ENCODE measurements at places on chromosomes 4 and X. TPM values are rescaled to one million over a fixed set of nuclear protein-coding genes. Genes with fewer than 3 reads are reported as not detected.

GRCh38 chrX:6909396-6909795 lies 238.1 kb upstream of the STS start:
- no peak for DNase-seq
- no peaks in the 10 kb centered on the region for H3K4me1 ChIP-seq
- no peak overlapping the region for H3K4me3 ChIP-seq
- no peaks in the 10 kb centered on the region for H3K27me3 ChIP-seq
- H3K27ac ChIP-seq: no peak overlapping the region
- H3K36me3 ChIP-seq: no peaks in the 10 kb centered on the region

- no peaks in the 10 kb centered on the region for H3K36me3 ChIP-seq
- DNase-seq: no peak
- H3K4me3 ChIP-seq: no peak overlapping the region
- H3K27me3 ChIP-seq: no peaks in the 10 kb centered on the region
Observed at GRCh38 chr4:127501103-127501502, 131.7 kb upstream of the INTU start.

- peak; percentile 39 for DNase-seq
- H3K4me1 ChIP-seq: peaks cover 14% of the 10 kb centered on the region
- peaks cover 14% of the 10 kb centered on the region for H3K36me3 ChIP-seq
- H3K27ac ChIP-seq: peak overlapping the region; percentile 87
- no peaks in the 10 kb centered on the region for H3K27me3 ChIP-seq
Observed at GRCh38 chr4:183905593-183906488, 734 bp downstream of the STOX2 start.

DNA sequence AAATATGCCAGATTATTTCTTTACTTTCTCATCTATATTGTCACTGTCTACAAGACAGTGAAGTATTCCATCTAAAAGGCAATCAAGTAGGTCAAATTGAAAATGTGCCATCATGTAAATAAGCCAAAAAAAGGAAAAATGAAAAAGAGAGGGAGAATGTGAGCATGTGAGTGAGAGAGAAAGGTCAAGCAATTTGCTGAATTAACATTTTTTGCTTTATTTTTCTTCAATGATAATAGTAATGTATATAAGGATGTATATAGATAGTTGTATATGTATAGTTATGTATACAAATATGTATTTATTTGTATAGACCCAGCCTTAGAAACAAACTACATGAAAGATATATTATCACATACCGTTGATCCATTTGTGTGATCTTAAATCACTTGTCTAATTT lies 11.5 kb downstream of the CXCL8 start:
- no peak overlapping the region for H3K4me3 ChIP-seq
- no peaks in the 10 kb centered on the region for H3K4me1 ChIP-seq
- H3K27ac ChIP-seq: no peak overlapping the region
- DNase-seq: no peak
- peaks cover 17% of the 10 kb centered on the region for H3K27me3 ChIP-seq

DNA sequence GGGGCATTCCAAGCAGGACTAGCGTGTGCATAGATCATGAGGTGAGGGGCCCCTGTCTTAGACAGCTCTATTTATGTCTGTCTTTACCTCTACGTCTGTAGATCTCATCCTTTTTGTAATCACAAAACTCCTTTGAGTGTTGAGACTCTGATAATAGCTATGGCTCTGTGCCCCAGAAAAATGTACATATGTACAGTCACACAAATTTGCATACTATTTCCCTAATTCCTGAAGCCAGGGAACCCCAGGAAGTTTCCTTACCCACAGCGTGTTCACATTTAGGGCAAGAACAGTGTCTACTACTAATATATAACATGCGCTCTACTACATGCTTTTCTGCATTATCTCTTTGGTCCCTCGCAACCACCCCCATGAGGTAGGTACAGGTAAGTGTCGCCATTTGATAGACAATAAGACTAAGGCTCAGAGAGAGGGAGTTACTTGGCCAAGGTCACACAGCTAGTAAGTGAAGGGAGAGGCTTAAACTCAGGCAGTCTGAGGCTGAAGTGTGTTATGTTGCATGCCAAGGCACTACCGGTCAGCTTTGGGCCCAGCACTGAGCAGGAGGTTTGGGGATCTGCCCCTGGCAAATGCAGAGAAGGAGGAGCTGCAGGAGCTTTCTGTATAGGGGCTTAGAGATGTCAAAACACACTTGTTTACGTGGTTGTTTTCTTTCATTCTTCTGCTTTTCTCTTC lies 21.0 kb upstream of the CITED1 start:
- H3K4me3 ChIP-seq: no peak overlapping the region
- H3K27me3 ChIP-seq: no peaks in the 10 kb centered on the region
- H3K27ac ChIP-seq: no peak overlapping the region
- peaks cover 9% of the 10 kb centered on the region for H3K36me3 ChIP-seq
- H3K4me1 ChIP-seq: no peaks in the 10 kb centered on the region

DNA sequence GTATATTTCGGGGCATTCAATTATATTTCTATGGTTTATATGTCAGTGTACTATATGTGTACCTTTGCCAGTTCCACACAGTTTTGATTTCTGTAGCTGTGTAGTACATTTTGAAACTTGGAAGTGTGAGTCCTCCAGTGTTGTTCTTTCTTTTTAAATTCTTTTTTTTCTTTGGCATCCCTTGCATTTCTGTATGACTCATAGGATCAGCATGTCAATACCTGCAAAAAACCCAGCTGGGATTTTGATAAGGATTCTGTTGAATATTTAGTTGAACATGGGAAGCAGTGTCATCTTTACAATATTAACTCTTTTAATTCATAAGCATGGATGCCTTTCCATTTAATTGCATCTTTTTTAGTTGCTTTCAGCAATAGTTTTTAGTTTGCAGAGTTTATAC lies 100.0 kb downstream of the SH3BGRL start:
- H3K27me3 ChIP-seq: no peaks in the 10 kb centered on the region
- H3K27ac ChIP-seq: no peak overlapping the region
- H3K4me1 ChIP-seq: no peaks in the 10 kb centered on the region
- no peak overlapping the region for H3K4me3 ChIP-seq

GRCh38 chr4:83989835-83990234 lies 453.9 kb downstream of the GPAT3 start:
- no peak overlapping the region for H3K27ac ChIP-seq
- no peaks in the 10 kb centered on the region for H3K4me1 ChIP-seq
- H3K4me3 ChIP-seq: no peak overlapping the region
- no peaks in the 10 kb centered on the region for H3K27me3 ChIP-seq
- DNase-seq: no peak
- no peaks in the 10 kb centered on the region for H3K36me3 ChIP-seq

DNA sequence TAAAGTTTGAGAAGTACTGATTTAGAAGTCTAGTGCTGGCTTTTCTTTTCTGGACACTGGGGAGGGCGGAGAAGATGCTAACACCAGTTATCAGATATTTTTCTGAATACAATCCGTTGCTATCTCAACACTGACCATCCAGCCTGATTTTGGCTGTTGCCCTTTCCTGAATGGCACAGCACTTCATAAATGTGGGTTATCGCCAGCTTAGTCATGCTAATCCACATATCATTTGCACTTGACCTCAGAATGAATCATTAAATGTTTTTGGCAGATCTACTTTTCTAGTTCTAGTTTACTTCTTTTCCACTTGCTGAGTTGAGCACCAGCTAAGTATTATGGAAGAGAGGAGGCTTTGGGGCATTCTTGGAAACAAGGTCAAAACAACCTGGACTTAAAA lies 60.8 kb upstream of the ESX1 start:
- DNase-seq: no peak
- no peaks in the 10 kb centered on the region for H3K4me1 ChIP-seq
- no peaks in the 10 kb centered on the region for H3K27me3 ChIP-seq
- H3K4me3 ChIP-seq: no peak overlapping the region
- no peak overlapping the region for H3K27ac ChIP-seq
- no peaks in the 10 kb centered on the region for H3K36me3 ChIP-seq

DNA sequence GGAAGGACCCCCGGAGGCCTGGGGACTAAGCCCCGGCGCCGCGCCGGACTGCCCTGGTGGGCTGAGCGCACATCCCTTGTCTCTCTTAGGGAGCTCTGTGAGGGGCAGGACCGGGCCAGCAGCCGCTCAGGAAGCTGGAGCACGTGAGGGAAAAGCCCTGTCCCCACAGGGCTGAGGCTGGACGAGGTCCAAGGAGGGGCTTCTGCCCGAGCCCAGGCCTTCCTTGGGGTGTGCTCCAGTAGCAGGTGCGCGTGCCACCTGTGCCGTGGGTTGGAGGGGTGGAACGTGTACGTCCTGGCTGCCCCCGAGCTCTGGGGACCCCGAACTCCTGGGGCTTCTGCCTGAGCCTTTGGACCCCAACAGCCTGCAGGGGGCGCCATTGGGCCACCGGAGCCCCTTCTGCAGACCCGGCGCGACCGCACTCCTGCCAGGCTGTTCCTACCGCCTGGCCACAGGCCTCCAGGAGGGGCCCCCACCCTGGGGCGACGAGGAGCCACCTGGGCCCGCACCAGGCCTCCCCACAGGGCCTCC lies 27.2 kb downstream of the TACC3 start:
- peaks cover 2% of the 10 kb centered on the region for H3K27me3 ChIP-seq
- DNase-seq: peak; percentile 86

GRCh38 chr4:153534792-153535629 lies 68.9 kb downstream of the TMEM131L start:
- no peaks in the 10 kb centered on the region for H3K27me3 ChIP-seq
- no peak overlapping the region for H3K27ac ChIP-seq
- H3K4me3 ChIP-seq: no peak overlapping the region
- no peaks in the 10 kb centered on the region for H3K36me3 ChIP-seq
- H3K4me1 ChIP-seq: peaks cover 13% of the 10 kb centered on the region

- no peaks in the 10 kb centered on the region for H3K27me3 ChIP-seq
- no peaks in the 10 kb centered on the region for H3K4me1 ChIP-seq
- H3K27ac ChIP-seq: no peak overlapping the region
- no peak for DNase-seq
- H3K36me3 ChIP-seq: no peaks in the 10 kb centered on the region
Observed at GRCh38 chr4:146458594-146458993, 63.1 kb downstream of the SLC10A7 start.

- H3K27me3 ChIP-seq: no peaks in the 10 kb centered on the region
- no peak overlapping the region for H3K4me3 ChIP-seq
- peaks cover 49% of the 10 kb centered on the region for H3K36me3 ChIP-seq
Observed at GRCh38 chrX:20231598-20231997, 35.1 kb downstream of the RPS6KA3 start.

GRCh38 chrX:55007656-55008055 lies 7.5 kb downstream of the APEX2 start:
- H3K27ac ChIP-seq: peak overlapping the region; percentile 93
- H3K4me3 ChIP-seq: no peak overlapping the region
- H3K27me3 ChIP-seq: no peaks in the 10 kb centered on the region
- peaks cover 17% of the 10 kb centered on the region for H3K4me1 ChIP-seq
- peaks cover 9% of the 10 kb centered on the region for H3K36me3 ChIP-seq
- DNase-seq: no peak

DNA sequence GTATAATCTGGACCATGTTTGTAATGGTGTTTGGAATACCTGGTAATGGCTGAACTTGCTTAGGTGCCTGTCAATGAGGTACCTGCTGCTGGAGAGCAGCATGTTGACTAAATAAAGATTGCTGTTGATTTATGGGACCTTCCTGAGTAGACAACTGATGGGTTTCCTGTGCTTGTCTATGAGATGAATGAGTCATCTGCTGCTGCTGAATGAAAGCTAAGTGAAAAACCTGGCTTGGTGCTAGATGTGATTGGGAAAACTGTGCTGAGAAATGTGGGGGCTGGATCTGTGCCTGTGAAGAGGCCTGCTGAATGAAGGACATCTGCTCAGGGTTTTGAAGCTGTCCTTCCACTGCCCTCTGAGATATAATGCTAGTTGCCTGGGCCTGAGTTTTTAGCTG lies 69.6 kb downstream of the WNK3 start:
- no peaks in the 10 kb centered on the region for H3K4me1 ChIP-seq
- no peaks in the 10 kb centered on the region for H3K27me3 ChIP-seq
- no peak overlapping the region for H3K4me3 ChIP-seq
- no peak for DNase-seq
- H3K36me3 ChIP-seq: peaks cover 12% of the 10 kb centered on the region

DNA sequence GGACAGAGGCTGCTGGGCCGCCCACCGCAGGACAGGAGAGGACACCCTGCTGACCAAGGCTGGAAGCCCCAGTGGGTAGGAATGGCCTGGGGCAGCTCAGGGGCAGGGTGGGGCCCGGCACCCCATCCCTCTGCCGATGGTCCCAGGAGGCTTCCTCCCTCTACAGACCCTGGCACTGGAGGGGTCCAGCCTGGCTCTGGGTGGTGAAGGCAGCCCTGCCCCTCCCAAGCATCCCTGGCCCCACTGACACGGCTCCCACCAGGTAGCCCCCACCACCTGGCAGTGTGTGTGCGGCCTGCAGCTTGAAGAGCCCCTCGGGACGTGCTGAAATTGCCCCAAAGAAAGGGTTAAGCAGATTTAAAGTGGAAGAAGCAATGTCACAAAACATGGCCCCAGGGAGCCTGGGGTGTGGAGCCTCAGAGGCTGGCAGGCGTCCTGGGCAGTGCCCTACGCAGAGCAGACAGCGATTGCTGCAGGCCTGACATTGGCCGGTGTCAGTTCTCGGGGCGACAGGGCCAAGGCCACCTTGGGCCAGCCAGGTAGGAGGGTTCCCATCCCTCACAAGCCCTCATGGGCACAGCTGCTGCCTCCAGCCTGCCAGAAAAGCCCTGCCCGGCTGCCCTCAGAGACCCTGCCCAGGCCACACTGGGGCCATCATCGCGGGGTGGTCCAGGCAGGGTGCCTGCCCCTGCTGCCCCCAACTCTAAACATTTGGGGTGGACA lies 80.5 kb downstream of the FAM53A start:
- H3K36me3 ChIP-seq: no peaks in the 10 kb centered on the region
- no peaks in the 10 kb centered on the region for H3K4me1 ChIP-seq
- H3K27ac ChIP-seq: no peak overlapping the region
- peaks cover 2% of the 10 kb centered on the region for H3K27me3 ChIP-seq
- H3K4me3 ChIP-seq: no peak overlapping the region

DNA sequence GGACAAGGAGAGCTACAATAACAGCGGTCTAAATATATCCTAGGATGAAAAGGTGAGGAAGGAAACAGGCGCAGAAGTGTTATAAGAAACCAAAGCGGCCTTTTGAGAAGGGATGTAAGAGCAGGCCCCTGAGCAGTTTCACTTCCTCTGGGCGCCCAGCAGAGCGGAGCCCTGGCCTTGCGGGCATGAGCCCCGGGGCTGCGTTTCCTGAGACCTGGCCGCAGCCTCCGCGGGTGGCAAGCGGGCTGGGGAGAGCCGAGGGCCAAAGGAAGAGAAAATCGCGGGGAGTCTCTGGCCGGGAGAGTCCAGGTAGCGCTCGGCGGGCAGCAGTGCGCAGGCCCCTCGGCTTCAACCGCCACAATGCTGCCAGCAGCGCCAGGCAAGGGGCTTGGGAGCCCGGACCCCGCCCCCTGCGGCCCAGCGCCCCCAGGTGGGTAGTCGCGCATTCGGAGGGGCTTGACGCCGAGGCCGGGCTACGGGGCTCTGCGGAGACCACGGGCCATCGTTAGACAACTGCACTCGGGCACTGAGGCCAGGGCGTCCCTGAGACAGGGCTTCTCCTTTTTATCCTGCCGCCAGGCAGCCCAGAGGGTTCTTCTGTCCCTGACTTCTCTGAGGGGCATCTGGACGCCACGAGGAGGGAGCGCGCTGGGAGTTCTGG lies at the start of gene BANK1:
Gene BANK1, plus strand, starts transcription at position 210 of the 661 bp plus-strand sequence. Its CDS starts 151 bp downstream, at position 361.
- H3K27ac ChIP-seq: peak within 1 kb of the TSS; percentile 66
- DNase-seq: peak; percentile 79
- peaks cover 43% of the 10 kb centered on the region for H3K4me1 ChIP-seq
- H3K4me3 ChIP-seq: peak within 1 kb of the TSS; percentile 62

GRCh38 chr4:154142664-154143063 lies 348.9 kb downstream of the DCHS2 start:
- no peak overlapping the region for H3K4me3 ChIP-seq
- H3K36me3 ChIP-seq: no peaks in the 10 kb centered on the region
- DNase-seq: no peak
- peaks cover 5% of the 10 kb centered on the region for H3K27me3 ChIP-seq
- H3K4me1 ChIP-seq: no peaks in the 10 kb centered on the region

DCAF12L1 gene
- 0.11 TPM for total RNA-seq

HEPH gene
- 126 TPM for total RNA-seq

OPHN1 gene
- 8.6 TPM for total RNA-seq

NAAA gene
- 3.0 TPM for total RNA-seq

TRIM75 gene
- total RNA-seq: not detected

PAGE2B gene
- total RNA-seq: not detected

RASSF6 gene
- total RNA-seq: 1.5 TPM

NIPAL1 gene
- 13.3 TPM for total RNA-seq

Data from mesothelial cell of epicardium (in vitro differentiated cells).